Transverse colon (tissue), 4 donors: ENCODE measurements at places on chromosomes 7 and 10. TPM values are rescaled to one million over a fixed set of nuclear protein-coding genes. Genes with fewer than 3 reads are reported as not detected.

DNA sequence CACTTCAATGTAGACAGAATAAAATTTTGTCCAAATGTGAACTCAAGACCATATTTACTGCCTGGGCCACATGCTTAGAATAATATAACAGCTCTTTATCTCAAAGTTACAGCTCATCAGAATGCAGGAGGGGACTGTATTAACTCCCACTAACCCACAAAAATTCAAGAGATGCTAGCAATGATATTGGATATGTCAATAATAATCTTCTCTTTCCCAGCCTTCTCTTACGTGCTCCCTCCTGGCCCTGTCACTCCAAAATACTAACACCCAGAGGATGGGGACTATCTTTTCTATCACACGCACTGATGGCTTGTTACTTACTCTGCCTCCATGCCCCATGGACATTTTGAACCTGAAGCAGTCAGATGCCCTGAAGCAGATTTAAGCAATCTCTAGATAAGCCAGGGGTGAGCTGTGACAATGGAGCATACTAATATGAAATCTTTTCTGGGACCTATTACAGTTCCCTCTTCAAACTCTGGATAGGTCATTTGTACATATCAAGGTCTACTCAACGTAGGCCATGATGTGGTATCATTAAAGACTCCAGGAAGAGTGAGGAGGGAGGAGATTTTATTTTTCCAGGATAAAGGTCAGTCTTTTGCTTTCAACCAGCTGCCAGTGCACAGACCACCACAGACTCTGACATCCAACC lies 803.0 kb downstream of the GRM8 start:
- H3K36me3 ChIP-seq = no peaks in the 10 kb centered on the region
- no peaks in the 10 kb centered on the region for H3K27me3 ChIP-seq
- peak overlapping the region; percentile 46 for H3K27ac ChIP-seq
- H3K4me1 ChIP-seq = peaks cover 4% of the 10 kb centered on the region
- no peak overlapping the region for H3K4me3 ChIP-seq

GRCh38 chr10:65496541-65496940 lies 1429.3 kb upstream of the LRRTM3 start:
- no peak overlapping the region for H3K4me3 ChIP-seq
- H3K27ac ChIP-seq = no peak overlapping the region
- H3K27me3 ChIP-seq = no peaks in the 10 kb centered on the region
- DNase-seq = no peak

- H3K4me3 ChIP-seq = no peak overlapping the region
- no peaks in the 10 kb centered on the region for H3K4me1 ChIP-seq
- DNase-seq = no peak
These were observed 243.2 kb downstream of the TCERG1L start for GRCh38 chr10:131068311-131068710.

GRCh38 chr10:1183701-1184100 lies 127.5 kb downstream of the WDR37 start:
- peaks cover 7% of the 10 kb centered on the region for H3K4me1 ChIP-seq
- DNase-seq = no peak
- no peak overlapping the region for H3K4me3 ChIP-seq
- no peak overlapping the region for H3K27ac ChIP-seq

DNA sequence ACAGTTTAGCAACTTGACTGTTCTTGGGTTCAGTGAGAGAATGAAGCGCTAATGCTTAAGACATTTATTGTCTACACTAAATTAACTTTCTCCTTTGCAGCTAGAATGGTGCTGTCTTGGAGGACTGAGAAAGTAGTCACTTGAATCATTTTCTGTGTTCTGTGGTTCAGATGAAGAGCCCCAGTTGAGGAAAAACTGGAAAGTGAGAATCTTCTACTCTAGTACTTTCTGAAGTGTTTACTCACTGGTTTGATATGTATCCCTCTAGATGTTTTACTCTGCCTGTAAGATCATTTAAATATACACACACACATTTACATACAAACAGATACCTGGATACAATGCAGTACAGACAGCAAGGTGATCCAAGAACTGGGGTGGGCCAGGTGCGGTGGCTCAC lies 308.1 kb downstream of the CAMK1D start:
- no peaks in the 10 kb centered on the region for H3K4me1 ChIP-seq
- H3K27ac ChIP-seq = no peak overlapping the region
- H3K4me3 ChIP-seq = no peak overlapping the region
- DNase-seq = no peak
- no peaks in the 10 kb centered on the region for H3K27me3 ChIP-seq
- no peaks in the 10 kb centered on the region for H3K36me3 ChIP-seq

- H3K4me3 ChIP-seq = no peak overlapping the region
- no peaks in the 10 kb centered on the region for H3K27me3 ChIP-seq
- no peak for DNase-seq
- no peaks in the 10 kb centered on the region for H3K4me1 ChIP-seq
These were observed 181.1 kb downstream of the SDHAF3 start for GRCh38 chr7:97298561-97298960.

The MGMT gene
- 6.6 TPM for total RNA-seq

The TMEM225B gene
- total RNA-seq = 1.6 TPM

The CYP2C19 gene
- total RNA-seq = 9.7 TPM
